ENCODE measurements at places on chromosomes 11 and 22.

DNA sequence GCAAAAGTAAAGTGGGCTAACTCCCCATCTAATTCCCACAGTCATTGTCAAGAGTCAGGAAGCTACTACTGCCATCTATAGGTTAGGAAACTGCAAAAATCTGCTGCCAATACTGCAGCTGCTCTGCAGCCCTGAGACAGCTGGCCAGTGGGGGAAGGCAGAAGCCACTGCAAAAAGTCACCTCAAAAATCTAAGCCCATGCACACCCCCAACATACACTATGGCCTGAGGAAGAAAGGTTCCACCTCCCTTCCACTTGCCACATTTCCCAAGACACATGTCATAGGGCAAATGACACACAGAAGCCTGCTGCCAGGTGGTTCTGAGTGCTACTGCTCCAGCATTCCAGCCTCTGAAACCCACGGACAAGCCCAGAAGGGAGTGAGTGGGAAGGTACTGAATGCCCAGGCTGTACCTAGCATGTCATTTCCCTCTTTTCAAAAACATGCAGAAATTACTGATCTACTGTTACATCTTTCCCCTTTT lies 36.9 kb downstream of the DGCR2 start:
- no peak for DNase-seq

- peak; percentile 69 for DNase-seq
Measured at GRCh38 chr11:119912229-119912628, 183.2 kb upstream of the NECTIN1 start.

- peak; percentile 55 for DNase-seq
Measured at GRCh38 chr22:18078329-18079041, 695 bp downstream of the PEX26 start.

DNA sequence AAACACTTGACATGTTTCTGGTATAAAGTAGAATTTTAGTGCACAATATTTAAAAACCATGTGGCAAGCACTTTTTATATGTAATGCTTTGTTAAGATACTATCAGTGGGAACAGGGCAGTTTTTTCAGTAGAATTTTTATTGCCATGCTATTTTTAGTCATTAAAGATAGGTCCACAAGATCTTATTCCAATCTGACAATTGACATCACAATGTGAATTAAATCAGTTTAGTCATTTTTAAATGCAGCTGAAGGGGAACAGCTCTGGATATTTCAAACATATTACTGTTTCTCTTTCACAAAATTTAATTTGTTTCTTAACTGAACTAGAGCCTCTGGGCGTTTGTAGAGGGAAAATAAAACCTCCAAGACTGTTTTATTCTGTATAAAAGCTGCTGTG lies 194.1 kb downstream of the MSANTD4 start:
- DNase-seq, result no peak

- no peak for DNase-seq
Measured at GRCh38 chr11:17076517-17077239, 789 bp downstream of the RPS13 start.

DNA sequence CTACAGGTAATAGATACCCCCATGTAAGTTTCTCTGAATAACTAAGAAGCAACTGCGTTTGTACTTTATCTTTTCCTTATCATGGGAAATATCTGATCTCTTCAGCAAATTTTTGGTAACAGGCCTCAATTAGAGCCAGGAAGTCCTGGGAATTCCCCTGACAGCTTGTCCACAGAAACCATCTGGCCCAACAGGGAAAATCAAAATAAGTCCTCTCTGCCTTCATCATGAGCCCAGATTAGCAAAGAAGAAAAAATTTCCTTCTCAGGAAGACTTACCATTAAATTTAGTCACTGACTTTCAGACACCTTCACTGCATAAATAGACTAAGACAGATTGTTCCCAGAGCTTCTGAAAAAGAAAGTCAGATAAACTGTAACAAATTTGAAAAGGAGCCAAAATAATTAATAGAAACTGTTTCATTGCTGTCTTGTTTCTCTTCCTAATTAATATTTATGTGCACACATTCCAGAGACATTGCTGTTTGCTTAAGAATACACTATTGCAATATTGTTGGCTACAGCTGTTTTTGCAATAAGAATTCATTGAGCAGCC lies 278.1 kb upstream of the FAT3 start:
- no peak for DNase-seq

- DNase-seq, result peak; percentile 19
Measured at GRCh38 chr22:36700711-36701670, 2.6 kb downstream of the CACNG2 start.

DNA sequence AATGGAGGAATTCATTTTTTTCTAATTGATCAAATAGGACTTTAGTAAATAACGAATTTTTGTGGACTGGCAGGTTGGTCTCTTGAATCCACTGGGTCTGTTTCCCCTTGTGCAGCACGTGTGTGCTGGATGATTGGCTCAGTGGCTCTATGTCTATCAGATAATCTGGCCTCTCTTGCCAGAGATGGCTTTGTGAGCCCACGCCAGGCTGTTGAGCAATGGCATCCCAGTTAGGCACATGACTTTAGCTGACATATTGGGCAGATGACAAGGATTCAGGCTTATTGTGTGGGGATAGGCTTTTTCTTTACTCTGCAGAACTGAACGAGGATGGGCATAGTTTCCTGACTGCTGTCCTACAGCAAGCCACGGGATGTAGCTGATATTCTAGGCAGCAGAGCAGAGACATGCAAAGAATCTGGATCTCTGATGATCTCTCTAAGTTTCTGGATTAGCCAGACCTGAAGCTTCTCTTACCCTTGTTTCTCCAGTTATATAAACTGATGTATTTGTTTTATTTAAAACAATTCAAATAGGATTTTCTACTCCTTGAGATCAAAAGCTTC lies 144.9 kb downstream of the ARHGAP42 start:
- DNase-seq, result no peak

DNA sequence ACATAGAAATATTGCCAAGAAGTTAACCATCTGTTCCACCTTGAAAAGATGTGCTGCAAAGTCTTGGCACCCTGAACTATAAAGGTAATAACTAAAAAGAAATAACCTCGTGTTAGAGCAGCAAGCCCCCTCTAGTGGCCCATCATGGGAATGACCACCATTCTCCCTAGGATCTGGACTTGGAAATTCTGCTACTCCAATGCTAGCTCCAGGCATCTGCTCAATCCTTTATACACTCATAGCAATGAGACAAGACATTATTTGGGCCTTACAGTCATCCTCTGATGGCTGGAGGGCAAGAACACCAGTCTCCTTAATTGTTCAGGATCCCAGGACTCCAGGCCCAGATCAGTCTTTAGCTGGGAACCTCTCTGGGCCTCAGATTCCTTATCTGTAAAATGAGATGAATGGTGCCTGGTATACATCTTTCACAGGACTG lies 76.0 kb downstream of the CWC15 start:
- DNase-seq, result peak; percentile 74

DNA sequence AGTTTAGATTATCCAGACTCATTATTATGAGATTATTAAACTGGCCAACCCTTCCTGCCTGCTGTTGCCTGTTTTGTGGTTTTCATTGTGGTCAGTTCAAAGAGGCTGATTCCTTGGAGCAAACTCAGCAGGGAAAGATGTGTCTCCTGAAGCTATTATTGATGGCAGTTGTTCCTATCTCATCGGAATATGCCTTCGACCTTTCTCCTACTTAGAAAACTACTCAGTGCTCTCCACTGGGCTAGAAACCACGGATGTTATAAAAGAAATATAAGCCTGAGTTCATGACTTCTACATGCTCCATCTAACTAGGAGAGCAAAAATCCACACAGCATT lies 80.2 kb upstream of the NAV2 start:
- no peak for DNase-seq

GRCh38 chr11:17414317-17414737 lies 25.9 kb upstream of the KCNJ11 start:
- DNase-seq, result peak; percentile 70

DNA sequence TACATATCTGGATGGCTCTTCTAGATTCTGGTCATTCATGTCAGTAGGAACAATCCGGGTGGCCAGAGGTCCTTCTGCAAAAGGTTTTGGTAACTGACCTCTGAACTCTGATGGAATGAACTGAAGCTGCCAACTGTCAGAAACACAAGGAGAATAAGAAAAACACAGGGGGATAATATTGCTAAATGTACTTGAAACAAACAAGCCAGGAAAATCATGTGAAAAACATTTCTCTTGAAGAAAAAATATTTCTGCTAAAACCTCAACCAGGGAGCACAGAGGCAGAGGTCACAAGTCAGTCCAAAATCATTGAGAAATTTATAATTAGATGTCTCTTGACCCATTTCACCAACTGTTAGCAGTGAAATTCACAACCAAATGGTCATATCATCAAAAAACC lies 35.2 kb downstream of the ALG9 start:
- DNase-seq, result no peak

- DNase-seq, result no peak
Measured at GRCh38 chr22:24595863-24596262, 3.0 kb upstream of the LRRC75B start.

- DNase-seq, result no peak
Measured at GRCh38 chr11:70498171-70498571, 99.8 kb downstream of the CTTN start.

DNA sequence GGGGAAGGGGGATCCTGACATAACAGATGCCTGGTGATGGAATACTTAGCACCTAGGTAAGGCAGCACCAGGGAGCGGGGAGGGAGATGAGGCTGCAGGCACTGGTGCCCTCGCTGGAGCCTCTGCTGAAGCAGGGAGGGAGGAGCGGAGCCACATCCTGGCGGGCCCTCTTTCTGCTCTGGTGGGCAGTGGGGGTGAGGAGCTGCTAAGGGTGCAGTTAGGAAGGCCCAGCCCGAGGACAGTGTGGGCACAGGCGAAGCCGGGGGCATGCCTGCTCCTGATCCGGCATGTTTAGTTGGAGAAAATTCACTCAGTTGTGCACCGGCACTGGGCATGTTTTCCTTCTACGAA lies 83.9 kb downstream of the MED15 start:
- no peak for DNase-seq

DNA sequence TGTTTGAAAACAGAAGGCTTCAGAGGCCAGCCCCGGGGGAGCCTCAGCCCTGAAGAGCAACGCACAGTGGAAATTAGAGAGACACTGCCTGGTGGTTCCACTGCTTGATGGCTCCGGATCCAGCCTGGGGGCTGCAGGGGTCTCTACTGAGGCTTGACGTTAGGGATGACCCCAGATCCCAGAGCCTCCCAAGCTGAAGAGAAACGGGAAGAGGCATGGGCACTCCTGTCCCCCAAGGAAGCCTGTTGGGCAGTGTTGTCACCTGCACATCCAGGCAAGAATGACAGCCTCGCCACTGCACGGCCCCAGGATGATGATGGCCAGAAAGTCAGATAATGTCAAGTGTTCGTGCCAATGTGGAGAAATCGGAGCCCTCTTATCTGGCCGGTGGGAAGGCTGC lies 56.8 kb upstream of the FGF3 start:
- DNase-seq, result no peak

- DNase-seq, result peak; percentile 13
Measured at GRCh38 chr11:121110871-121111724, 10.1 kb downstream of the TECTA start.

DNA sequence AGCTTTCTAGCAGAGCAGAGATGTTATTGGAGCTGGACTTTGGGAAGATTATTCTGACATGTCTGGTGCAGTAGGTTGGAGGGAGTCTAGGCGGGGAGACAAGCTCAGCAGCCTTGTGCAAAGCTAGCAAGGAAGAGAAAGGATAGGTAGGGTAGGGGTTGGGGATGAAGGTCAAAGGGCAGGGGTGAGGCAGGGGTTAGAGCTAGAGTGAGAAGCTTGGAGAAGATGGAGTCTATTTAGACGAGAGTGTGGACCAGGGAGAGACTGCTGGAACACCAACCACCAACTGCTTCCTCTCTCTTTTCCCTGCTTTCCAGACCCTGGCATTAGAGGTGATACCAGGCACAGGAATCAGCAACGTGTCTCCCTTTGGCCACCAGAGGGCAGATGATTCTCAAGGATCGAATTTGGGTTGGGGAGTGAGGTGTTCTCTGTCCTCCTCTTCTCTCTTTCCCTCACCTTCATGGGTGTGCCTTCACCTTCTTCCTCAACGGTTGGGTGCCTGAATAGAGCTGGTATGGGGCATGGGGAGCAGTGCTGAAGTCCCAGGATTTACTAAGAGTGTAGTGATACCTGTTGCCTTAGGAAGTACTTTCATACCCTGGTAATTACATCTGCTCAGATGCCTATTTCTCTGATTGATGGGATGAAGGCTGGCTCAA lies 1.8 kb upstream of the MARK2 start:
- DNase-seq, result peak; percentile 94

GRCh38 chr11:130068546-130068985 lies 1.1 kb upstream of the APLP2 start:
- DNase-seq, result no peak

GRCh38 chr22:32380991-32381390 lies 23.3 kb downstream of the RFPL3 start:
- peak; percentile 10 for DNase-seq

- no peak for DNase-seq
Measured at GRCh38 chr11:118342503-118343161, at the start of gene CD3D. Gene CD3D (minus strand): TSS chr11:118342705. CDS start chr11:118342607, 98 bp downstream.

GRCh38 chr22:48869161-48869560 lies 958.5 kb downstream of the BRD1 start:
- no peak for DNase-seq

GRCh38 chr22:31287818-31288495 lies 4.3 kb downstream of the PIK3IP1 start:
- no peak for DNase-seq

GRCh38 chr11:2724653-2725367 lies 25.0 kb upstream of the KCNQ1OT1 start:
- no peak for DNase-seq
